ENCODE measurements at places on chromosomes 3 and 15. TPM values are rescaled to one million over a fixed set of nuclear protein-coding genes. Genes with fewer than 3 reads are reported as not detected.

DNA sequence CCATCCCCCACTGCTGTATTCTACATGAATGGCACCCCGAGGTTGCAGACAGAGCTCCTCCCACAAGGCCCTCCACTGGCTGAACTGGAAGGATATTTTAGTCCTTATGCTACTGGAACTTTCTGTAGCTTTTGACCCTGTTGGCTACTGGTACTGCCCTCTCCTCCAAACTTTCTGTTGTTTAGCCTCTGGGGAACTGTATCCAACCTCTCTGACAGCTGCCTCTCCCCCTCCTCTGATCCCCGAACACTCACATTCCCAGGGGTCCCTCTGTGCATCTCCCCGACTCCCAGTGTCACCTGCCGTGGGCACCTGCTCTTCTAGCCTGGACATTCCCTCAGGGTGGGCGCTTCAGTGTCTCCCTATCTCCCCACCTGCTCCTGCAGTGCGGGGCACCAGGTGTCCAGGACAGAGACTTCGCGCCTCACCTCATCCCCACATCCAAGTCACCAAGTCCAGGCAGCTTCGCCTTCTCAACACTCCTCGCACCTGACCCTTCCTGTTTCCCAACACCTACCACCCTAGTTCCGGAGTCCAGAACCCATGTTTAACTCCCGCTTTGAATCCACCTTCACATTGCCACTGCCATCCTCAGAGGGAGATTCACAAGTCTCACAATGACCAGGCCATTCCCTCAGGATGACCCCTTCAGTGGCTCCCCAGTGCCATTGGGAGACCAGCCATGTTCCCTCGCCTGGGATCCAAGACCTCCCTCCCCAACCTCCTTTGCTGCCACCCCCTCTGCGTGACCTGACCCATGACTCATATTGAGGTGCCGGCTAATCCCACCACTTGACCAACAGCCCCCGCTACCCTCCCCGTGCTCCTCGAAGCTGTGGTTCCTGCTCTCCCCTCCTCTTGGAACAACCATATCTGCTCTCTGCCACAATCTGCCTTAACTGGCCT is 34.2 kb downstream of the BDH1 start:
- peaks cover 41% of the 10 kb centered on the region for H3K36me3 ChIP-seq
- H3K4me3 ChIP-seq = no peak overlapping the region
- H3K27ac ChIP-seq = no peak overlapping the region
- H3K4me1 ChIP-seq = peaks cover 10% of the 10 kb centered on the region
- DNase-seq = no peak
- no peaks in the 10 kb centered on the region for H3K27me3 ChIP-seq

DNA sequence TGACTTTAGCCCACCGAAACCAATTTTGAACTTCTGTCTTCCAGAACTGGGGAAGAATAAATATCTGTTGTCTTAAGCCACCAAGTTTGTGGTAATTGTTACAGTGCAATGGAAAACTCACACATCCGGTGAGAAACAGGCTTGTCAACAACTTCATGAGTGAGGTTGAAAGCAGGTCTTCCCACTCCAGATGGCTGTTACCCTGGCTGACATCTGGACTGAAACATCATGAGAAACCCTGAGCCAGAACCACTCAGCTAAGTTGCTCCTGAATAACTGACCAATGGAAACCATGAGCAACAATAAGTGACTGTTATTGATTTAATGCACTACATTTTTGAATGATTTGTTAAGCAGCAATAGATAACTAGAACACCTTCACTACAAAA is 10.3 kb downstream of the ACSBG1 start:
- H3K27ac ChIP-seq = peak overlapping the region; percentile 12
- no peak for DNase-seq
- no peaks in the 10 kb centered on the region for H3K36me3 ChIP-seq
- no peak overlapping the region for H3K4me3 ChIP-seq

DNA sequence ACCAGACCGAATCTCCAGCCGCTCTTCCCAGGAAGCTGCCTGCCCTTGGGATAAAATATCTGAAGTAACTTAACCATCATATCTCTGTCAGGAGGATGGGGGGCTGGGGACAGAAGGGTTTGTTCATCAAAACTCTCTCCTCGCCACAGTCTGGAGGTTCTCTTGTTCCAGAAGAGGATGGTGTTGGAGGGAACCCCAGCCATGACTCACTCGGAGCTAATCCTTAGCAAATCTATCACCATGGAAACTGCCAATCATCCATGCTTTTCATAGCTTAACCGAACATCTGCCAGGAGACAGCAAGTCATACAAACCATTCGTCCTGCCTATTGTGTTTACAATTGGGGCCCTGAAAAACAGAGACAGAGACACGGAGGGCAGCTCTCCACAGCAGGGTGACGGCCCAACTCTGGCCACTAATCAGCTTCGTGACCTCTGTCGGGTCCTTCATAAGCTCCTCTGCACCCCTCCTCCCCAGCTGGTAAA is 73.8 kb upstream of the HEG1 start:
- DNase-seq = no peak
- H3K4me1 ChIP-seq = peaks cover 39% of the 10 kb centered on the region
- no peak overlapping the region for H3K27ac ChIP-seq
- H3K36me3 ChIP-seq = no peaks in the 10 kb centered on the region
- no peak overlapping the region for H3K4me3 ChIP-seq
- peaks cover 34% of the 10 kb centered on the region for H3K27me3 ChIP-seq

GRCh38 chr15:70149667-70150404 is 52.1 kb upstream of the TLE3 start:
- no peak overlapping the region for H3K27ac ChIP-seq
- DNase-seq = no peak
- no peaks in the 10 kb centered on the region for H3K36me3 ChIP-seq
- no peaks in the 10 kb centered on the region for H3K4me1 ChIP-seq
- H3K4me3 ChIP-seq = no peak overlapping the region

DNA sequence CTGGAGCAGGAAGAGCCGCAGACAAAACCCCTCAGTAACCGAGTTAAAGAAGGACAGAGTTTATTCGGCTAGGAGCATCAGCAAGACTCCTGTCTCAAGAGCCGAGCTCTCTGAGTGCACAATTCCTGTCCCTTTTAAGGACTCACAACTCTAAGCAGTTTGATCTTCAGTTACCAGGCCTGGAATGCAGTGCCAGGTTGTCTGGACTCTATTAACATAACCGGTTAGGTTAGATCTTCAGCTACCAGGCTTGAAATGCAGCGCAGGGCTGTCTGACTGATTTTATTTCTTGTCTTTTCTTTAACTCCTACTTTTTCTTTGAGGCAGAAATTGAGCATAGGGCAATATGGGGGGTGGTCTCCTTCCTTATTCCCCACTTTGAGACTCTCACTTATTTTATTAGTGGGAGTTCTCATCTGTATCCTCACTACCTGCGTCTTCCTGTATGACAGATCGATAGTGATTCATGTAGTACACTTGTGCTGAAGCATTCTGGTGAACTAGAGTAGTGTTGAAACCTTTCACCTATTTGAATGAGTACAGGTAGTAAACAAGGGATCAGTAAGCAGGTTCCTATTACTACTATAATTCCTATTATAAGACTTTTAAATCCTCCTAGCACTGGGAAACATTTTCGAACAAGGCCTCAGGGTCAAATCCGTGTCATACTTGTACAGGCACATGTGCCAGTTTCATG is 325.0 kb downstream of the CGGBP1 start:
- H3K4me3 ChIP-seq = no peak overlapping the region
- no peak for DNase-seq
- H3K36me3 ChIP-seq = no peaks in the 10 kb centered on the region
- H3K27ac ChIP-seq = no peak overlapping the region

- peaks cover 61% of the 10 kb centered on the region for H3K36me3 ChIP-seq
- H3K4me1 ChIP-seq = peaks cover 21% of the 10 kb centered on the region
- no peak overlapping the region for H3K4me3 ChIP-seq
- DNase-seq = no peak
These were observed 57.2 kb downstream of the DLG1 start for GRCh38 chr3:197241173-197241572.

- peaks cover 62% of the 10 kb centered on the region for H3K27me3 ChIP-seq
- H3K4me3 ChIP-seq = no peak overlapping the region
- no peak overlapping the region for H3K27ac ChIP-seq
- H3K4me1 ChIP-seq = peaks cover 19% of the 10 kb centered on the region
These were observed 187.4 kb downstream of the OPA1 start for GRCh38 chr3:193780397-193780796.

GRCh38 chr3:150038830-150039229 is 68.1 kb upstream of the PFN2 start:
- H3K27me3 ChIP-seq = peaks cover 9% of the 10 kb centered on the region
- no peak for DNase-seq
- no peak overlapping the region for H3K27ac ChIP-seq
- no peak overlapping the region for H3K4me3 ChIP-seq
- no peaks in the 10 kb centered on the region for H3K36me3 ChIP-seq

GRCh38 chr15:82789491-82789890 is 16.4 kb downstream of the FSD2 start:
- H3K4me1 ChIP-seq = no peaks in the 10 kb centered on the region
- H3K4me3 ChIP-seq = no peak overlapping the region
- no peak for DNase-seq

DNA sequence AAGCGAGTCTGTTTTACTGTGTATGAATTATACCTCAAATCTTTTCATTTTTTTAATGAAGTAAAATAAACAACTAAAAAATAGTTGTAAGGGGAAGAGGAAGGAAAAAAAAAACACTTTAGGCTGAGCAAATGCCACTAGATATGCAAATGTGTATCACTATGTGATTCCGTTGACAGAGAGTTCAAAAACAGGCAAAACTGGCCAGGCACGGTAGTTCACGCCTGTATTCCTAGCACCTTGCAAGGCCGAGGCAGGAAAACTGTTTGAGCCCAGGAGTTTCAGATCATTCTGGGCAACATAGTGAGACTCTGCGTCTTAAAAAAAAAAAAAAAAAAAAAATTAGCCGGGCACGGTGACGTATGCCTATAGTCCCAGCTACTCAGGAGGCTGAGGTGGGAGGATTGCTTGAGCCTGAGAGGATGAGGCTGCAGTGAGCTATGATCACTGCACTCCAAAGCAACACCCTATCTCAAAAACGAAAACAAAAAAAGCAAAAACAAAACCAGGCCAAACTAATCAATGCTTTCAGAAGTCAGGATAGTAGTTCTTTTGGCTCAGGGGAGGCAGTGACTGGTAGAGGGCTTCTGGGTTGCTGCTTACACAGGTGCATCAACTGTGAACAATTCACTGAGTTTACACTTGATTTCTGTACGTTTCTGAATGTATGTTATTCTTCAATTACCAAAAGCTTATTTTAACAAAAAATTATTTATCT is 7.4 kb downstream of the PRC1 start:
- DNase-seq = no peak
- H3K4me3 ChIP-seq = no peak overlapping the region
- peaks cover 69% of the 10 kb centered on the region for H3K4me1 ChIP-seq
- peaks cover 56% of the 10 kb centered on the region for H3K36me3 ChIP-seq
- H3K27ac ChIP-seq = peak overlapping the region; percentile 61

- H3K27ac ChIP-seq = no peak overlapping the region
- H3K27me3 ChIP-seq = no peaks in the 10 kb centered on the region
- no peaks in the 10 kb centered on the region for H3K36me3 ChIP-seq
- H3K4me1 ChIP-seq = no peaks in the 10 kb centered on the region
- no peak overlapping the region for H3K4me3 ChIP-seq
These were observed 7.3 kb upstream of the SERPINI2 start for GRCh38 chr3:167481164-167481563.

DNA sequence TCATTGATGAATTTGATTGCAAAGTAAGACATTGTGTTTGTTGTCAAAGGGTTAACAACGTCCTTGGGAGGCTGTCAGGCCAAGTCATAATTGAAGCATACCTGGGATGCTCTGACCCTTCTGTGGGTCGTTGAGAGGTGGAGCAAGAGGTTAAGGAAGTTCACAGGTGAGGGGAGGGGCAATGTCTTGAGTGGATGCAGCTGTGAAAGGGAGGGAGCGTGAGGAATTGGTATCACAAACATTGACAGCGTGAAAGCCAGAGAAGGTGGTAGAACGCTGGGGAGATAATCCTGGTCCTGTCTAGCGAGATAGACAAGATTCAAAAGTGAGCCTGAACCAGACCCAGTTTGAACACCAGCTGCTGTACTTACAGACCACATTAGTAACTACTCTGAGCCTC is 79.4 kb downstream of the HES1 start:
- no peak overlapping the region for H3K27ac ChIP-seq
- H3K27me3 ChIP-seq = peaks cover 56% of the 10 kb centered on the region
- no peaks in the 10 kb centered on the region for H3K36me3 ChIP-seq

- no peaks in the 10 kb centered on the region for H3K36me3 ChIP-seq
- peaks cover 3% of the 10 kb centered on the region for H3K4me1 ChIP-seq
- H3K27ac ChIP-seq = no peak overlapping the region
- no peaks in the 10 kb centered on the region for H3K27me3 ChIP-seq
- DNase-seq = no peak
These were observed 44.2 kb upstream of the TIPARP start for GRCh38 chr3:156630081-156630772.

The LMLN gene
- total RNA-seq = 2.3 TPM

The CHRM5 gene
- total RNA-seq = not detected

The SPSB4 gene
- not detected for total RNA-seq

The CIAO2A gene
- total RNA-seq = 74.4 TPM

The ADAMTS17 gene
- total RNA-seq = 0.68 TPM
